ENCODE measurements at places on chromosomes 4 and X.

DNA sequence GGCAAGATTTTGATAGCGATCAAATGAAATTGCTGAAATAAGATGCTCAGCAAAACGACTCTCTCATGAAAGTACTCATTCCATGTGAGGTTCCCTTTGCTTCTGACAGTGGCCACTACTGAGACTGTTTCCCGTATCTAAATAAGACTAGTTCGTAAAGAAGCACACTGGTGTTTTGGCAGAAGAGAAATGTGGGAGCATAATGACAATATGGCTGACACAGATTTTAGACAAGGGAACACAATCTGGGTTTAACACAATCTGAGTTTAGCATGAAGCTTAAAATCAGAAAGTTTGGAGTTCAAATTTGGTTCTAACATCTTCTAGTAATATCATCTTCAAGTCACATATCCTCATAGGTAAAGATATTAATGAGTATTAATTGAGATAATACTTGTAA, 13.7 kb downstream of the GABRA4 start:
- no peak for DNase-seq

GRCh38 chrX:78124307-78124706, 15.1 kb downstream of the TAF9B start:
- peak; percentile 6 for DNase-seq

- no peak for DNase-seq
Measured at GRCh38 chr4:2298532-2298991, 36.7 kb upstream of the MXD4 start.

DNA sequence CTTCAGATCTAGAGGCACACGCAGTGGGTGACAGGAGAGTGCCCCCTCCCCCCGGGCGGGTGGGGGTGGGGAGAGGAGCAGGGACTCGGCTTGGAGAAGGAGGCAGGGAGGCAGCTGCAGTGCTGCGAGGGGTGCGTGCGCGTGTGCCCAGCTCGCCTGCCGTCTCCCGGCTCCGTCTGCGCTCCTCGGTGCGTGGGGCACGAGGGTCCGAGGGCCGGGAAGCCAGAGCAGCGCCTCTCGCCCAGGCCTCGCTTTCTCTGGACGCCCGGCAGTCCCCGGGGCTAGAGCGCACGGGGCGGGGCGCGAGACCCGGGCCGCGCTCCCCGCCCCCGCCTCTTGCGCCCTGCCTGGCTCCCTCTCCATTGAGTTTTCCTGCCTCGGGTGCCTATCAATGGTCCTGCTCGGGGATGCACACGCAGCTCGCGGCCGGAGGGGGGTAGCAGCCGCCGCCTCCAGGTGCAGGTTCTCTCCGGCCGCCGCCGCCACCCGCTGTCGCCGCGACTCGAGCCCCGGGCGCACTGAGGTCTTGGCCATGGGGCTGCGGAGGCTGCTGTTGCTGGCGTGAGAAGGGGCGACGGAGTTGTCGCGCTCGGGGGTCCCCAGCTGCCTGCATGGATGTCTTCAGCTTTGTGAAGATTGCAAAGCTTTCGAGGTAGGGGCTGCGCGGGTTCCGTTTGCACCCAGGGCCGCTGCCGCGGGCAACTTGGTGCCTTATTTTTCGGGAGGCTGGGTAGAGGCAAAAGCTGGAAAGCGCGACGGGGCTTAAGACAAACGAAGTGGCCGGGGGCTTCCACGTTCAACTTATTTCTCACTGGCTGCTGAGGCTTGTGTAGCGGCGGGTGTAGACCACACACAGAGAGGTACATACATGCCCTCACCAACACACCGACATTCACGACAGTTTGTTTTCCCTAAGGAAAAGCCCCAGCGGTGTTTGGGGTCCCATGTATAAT, at the start of gene FRMPD4:
TSS of gene FRMPD4 (plus strand) at position 113 of the 953 bp plus-strand sequence. CDS start at position 612, 499 bp downstream.
- DNase-seq: no peak

- DNase-seq: no peak
Measured at GRCh38 chr4:103892586-103892985, 172.8 kb upstream of the TACR3 start.

DNA sequence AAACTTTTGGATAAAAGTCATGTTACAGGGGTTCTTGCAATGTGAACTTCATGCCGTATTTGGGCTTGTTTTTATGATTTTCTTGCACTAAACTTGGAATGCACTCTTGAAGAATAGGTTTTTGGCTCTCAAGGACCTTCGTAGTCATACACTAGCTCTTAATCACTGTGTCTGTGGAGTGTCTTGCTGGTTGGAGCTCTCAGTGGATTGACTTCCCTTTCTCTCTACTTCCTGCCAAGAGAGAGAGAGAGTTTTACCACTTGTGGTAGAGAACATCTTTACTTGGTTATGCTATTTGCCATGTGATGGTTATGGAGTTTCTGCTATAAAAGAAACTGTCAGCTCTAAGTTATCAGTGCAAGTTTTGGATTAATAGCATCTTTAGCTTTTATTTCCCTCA, 112.4 kb downstream of the BMPR1B start:
- DNase-seq: peak; percentile 44

DNA sequence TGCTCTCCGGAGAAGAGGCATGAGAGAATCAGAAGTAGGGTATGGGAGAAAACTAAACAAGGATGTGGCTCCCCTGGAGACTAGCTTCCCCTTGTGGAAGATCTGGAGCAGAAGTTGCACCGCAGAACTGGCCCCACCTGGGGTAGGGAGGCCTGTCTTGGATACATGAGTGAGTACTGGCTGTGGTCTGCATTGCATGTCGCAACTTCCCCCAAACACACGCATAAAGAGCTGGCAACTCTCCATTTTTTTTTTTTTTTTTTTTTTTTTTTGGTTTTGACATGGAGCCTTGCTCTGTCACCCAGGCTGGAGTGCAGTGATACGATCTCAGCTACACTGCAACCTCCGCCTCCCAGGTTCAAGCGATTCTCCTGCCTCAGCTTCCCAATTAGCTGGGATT, 119.9 kb downstream of the EGF start:
- DNase-seq: peak; percentile 85

- no peak for DNase-seq
Measured at GRCh38 chr4:164959896-164960295, 17.6 kb downstream of the TRIM61 start.

- peak; percentile 100 for DNase-seq
Measured at GRCh38 chr4:11480683-11481082, 52.0 kb upstream of the HS3ST1 start.

GRCh38 chr4:98661371-98662054, 3.1 kb upstream of the TSPAN5 start:
- no peak for DNase-seq

DNA sequence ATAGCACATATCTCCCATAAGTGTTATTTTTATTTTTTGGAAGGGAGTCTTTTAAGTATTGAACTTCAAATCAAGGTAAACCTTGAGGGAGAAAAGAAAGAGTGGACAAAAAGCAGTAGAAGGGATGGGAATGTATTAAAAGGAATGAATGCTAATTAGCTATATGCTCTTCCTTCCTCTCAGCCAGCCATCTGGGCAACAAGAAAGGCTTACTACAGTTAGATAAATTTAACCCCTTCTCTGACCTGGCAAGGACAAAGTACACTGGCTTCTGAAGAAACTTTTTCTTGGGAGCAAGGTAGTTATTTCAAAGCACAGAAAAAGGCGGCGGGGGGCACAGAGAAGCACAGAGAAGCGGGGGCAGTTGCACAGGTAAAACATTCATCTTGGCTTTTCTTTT, 54.6 kb downstream of the GAB1 start:
- no peak for DNase-seq

DNA sequence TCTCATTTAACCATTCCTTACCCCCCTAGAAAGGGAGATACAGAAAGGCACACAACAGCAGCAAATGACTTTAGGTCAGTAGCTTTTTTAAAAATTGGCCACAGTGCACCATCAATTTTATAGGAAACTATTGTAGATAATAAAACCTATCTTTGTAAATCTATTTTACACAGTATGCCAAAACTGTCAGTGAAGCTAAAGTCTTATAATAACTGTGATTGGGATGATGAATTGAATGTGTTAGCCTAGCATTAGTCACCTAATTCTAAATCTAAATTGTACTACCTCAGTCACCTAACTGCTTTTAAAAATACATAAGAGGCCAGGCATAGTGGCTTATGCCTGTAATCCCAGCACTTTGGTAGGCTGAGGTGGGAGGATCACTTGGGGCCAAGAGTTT, 44.2 kb downstream of the SH3RF1 start:
- no peak for DNase-seq

GRCh38 chr4:137608085-137608484, 75.8 kb upstream of the PCDH18 start:
- no peak for DNase-seq

GRCh38 chrX:26387906-26388305, 171.9 kb downstream of the MAGEB5 start:
- DNase-seq: no peak

GRCh38 chr4:150289881-150290280, 211.6 kb downstream of the DCLK2 start:
- no peak for DNase-seq

- DNase-seq: no peak
Measured at GRCh38 chr4:95066050-95066449, 308.3 kb downstream of the BMPR1B start.

- no peak for DNase-seq
Measured at GRCh38 chr4:148445860-148446330, 3.7 kb upstream of the NR3C2 start.

- no peak for DNase-seq
Measured at GRCh38 chr4:15706646-15707362, 3.9 kb downstream of the BST1 start.

- DNase-seq: peak; percentile 28
Measured at GRCh38 chr4:762211-763190, 56.9 kb downstream of the PCGF3 start.

DNA sequence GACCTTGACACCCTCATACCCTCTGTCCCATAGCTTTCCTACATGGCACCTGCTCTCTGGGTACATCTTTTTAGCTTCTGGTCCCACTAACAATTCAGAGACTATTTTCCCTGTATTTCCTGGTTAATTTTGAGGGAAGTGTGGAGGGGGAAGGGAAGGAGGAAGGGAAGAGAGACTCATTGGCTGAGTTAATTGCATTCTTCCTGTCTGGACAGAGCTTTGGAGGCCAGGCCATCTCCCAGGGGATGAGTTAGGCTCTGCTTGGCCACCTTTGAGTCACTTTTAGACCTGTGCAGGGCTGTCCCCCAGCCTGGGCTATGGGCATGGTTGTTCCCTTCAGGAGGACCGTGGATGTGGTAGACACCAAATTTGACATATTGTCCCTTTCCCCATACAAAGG, 167.9 kb upstream of the PGRMC2 start:
- DNase-seq: no peak

DNA sequence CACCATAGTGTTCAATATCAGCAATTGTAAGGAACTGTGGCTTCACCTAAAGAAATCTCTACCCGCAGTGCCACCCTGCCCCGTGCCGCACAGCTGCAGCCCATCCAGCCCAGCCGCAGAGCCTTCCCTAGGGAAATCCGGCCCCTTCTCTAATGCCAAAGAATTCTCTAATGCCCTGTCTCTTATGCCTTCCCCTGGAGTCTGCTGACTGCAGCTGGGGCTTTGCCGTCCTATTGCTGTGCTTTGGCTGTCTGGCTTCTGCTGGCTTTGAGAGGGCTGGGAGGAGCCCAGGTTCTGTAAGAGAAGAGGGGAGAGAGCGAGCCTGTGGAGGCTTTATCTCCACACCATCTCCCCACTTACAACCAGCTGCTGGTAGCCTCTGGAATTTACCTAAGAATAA, 85.9 kb upstream of the HELT start:
- no peak for DNase-seq

GRCh38 chr4:79381161-79381560, 26.9 kb downstream of the GK2 start:
- DNase-seq: peak; percentile 52

DNA sequence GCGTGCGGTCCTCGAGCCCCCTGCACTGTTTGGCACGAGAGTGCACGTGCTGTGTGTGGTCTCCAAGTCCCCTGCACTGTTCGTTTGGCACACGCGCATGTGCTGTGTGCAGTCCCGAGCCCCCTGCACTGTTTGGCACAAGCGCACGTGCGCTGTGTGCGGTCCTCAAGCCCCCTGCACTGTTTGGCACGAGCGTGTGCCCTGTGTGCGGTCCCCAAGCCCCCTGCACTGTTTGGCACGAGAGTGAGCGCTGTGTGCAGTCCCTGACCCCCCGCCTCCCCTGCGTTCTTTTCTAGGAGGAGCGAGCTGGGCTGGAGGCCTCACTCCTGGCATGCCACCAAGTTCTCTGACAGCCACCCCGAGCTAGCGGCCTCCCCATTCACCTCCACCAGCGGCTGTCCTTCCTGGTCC, 76.5 kb upstream of the CLDN34 start:
- no peak for DNase-seq

GRCh38 chr4:123363729-123364128, 32.9 kb upstream of the SPRY1 start:
- no peak for DNase-seq

- DNase-seq: no peak
Measured at GRCh38 chr4:18869166-18869565, 847.6 kb upstream of the LCORL start.

- DNase-seq: no peak
Measured at GRCh38 chr4:155047755-155048154, 160.7 kb upstream of the NPY2R start.

- DNase-seq: no peak
Measured at GRCh38 chr4:142473218-142473959, 372.7 kb downstream of the INPP4B start.

DNA sequence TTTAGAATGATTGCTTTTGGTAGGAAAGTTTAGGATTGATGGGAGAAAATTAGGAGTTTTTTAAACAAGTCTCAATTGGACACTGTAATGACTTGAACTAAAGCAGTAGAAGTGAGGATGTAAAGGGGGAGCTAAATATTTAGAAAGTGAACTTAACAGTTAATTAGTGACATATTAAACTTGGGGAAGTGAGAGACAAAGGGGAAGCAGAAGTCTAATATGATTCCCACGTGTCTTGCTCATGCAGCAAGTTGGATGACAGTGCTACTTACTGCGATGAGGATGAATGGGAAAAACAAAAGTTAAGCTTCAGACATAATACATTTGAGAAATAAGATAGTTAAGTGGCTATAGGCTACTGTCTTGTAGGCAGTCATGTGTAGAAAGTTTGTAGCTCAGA, 110.4 kb downstream of the RPA4 start:
- no peak for DNase-seq

DNA sequence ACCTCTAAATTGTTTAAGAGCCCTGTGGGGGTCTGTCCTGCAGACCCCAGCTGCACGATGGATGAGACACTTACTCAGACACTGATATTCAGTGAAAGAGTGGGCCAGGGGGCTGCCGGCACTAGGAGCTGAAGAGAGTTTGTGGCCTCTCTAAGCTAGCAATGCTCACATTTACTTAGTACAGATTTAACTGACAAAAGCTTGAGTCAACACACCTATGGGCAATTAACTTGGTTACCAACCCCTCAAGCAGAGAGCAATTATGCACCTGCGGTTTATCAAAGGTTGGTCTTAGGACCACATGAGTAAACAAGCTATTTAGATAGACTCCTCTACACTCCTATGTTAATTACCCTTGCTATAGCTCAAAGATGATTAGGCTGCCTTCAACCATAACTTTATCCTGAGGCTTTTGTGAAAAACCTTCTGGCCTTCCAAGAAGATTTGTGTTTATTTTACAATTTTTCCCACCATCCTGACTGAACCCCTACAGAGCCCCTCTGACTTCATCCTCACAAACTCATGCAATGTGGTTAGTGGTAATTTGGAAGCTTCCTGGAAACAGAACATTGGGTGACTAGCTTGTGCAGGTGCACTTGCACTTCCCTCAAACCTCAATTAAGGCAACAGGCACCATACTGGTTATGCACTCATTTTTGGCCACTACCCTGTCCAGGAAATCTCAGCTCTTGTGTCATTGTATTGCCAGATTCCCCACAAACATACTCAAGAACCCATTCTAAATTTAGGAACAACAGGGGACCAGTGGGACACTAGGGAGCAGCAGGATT, 234.4 kb upstream of the ITM2A start:
- no peak for DNase-seq

- DNase-seq: peak; percentile 74
Measured at GRCh38 chrX:53093177-53093655, 726 bp upstream of the KANTR start.

Measured in Kasumi-1 (cell line).